ENCODE measurements at places on chromosomes 11 and 22.

- DNase-seq = no peak
Observed at GRCh38 chr11:123640029-123640428, 14.4 kb downstream of the SCN3B start.

DNA sequence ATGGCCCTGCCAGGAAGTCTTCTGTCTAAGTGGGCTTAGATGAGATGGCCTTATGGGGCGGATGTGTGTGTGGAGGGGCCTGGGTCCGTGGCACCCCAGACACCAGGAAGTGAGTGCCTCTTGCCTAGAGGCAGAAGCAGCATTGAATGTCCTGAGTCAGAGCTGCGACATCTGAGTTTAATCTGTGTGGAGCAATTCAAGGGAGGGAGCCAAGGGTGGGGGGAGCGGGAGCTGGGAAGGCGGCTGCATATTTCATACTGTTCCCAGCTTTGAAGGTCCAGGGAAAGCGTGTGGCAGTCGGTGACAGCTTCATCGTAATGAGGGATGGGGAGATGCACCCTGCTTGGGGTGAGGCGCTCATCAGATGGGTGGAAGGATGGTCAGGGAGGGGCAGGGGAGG is 73.5 kb upstream of the THY1 start:
- DNase-seq = no peak

DNA sequence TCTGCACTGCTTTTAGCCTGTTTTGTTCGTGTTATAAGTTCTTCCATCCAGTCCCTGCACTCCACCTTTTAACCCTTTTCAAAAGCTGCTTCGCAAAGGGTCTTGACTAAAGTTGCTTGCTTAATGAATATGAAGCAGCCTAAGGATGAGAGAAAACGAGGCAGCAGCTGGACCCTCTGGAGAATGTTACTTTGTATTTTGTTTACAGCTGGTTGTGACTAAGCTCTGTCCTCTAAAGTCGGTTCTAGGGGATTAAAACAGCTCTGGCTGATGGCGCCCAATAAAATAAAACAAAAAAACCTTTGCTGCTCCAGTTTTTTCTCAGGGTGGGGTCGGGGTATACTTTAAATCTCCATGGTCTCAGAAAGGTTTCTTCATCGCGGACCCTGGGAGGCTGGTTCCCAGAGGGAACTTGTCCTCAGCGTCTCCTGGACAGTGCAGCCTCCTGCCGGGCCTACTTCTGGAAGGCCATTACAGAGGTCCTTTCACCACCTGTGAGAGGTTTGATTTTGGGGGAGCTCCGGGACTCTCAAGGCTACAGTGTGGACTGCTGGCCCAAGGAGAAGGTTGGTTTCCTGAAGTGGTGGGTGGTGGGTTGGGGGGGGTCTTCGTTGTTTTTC is 836 bp upstream of the RBM4 start:
- no peak for DNase-seq

- DNase-seq = no peak
Observed at GRCh38 chr11:121958971-121959325, 157.1 kb downstream of the BLID start.

DNA sequence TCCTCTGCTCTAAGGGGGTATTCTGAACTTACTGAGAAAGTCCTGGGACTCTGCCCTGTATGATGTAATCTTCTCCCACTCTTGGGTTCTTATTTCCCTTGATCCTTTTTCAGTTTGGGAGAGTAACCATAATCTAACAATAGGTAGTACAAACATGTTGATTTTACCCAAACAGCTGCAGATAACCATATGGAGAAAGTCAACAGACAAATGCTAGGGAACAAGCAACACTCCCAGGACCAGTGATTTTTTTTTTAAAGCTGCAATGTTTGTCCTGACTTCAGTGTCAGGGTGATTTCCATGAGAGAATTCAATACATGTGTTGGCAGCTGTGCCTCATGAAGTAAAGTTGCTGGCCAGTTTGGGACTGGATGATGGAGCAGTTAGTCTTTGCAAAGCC is 156.5 kb downstream of the FCHSD2 start:
- no peak for DNase-seq

DNA sequence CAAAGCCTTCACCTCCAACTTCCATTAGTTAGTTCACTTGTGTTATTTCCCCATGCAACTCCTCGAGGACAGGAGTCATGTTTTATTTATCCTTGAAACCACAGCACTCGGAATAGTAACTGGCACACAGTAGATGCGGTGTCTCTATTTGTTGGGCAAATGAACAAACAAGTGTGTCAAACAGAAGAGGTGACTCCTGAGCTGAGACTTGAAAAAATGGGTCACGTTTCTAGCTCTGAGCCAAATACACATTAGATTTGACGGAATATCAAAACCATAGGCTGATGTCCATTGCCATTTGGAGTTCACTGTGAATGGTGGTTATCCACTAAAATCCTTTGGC is 68.9 kb downstream of the C11orf91 start:
- no peak for DNase-seq

GRCh38 chr11:11463405-11463804 is 110.4 kb upstream of the CSNK2A3 start:
- no peak for DNase-seq

DNA sequence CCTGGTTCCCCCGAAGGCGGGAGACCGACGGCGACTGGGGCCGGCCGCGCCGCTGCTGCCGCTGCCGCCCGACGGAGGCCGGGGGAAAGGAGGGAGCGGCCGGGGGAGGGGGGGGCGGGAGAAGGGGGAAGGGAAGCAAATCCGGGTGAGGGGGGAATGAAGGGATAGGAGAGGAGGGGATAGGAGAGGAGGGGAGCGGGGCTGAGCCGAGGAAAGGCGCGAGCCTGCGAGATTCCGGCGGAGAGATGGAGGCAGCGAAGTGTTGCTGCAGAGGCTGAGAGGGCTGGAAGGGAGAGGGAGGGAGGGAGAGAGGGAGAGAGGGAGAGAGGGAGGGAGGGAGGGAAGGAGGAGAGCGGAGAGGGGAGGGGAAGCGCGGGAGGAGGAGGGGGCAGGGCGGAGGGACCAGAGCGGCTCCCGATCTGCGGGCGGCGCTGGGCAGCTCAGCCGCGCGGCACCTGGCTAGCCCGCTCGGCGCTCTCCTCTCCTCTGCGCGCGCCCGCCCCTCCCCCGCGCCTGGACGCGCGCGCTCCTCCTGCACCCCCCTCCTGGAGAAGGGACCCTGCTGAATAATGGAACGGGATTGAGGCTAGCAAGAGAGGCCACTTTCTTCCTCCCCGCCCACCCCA is 52.3 kb downstream of the SLC22A12 start:
- no peak for DNase-seq

GRCh38 chr11:72391638-72392423 is 42.5 kb downstream of the CLPB start:
- no peak for DNase-seq

GRCh38 chr11:36411202-36411640 is 98.9 kb downstream of the TRAF6 start:
- DNase-seq = peak; percentile 30

DNA sequence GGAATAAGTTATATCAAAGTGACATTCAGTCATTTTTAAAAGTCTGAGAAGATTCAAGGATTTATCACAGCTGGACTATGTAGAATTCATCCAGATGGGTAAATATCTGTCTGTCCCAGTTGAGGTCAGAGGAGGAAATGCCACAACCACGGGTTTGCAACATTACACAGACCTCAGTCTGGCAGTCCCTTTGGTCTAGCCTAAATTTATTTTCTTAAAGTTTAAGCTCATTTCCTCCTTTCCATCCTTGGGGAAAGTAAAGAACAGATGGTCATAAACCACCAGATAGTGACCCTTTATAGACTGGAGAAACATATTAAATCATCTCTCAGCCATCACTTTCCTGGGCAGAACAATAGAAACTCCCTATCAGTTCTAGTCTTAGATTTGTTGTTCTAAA is 238.4 kb upstream of the DDI1 start:
- DNase-seq = no peak

DNA sequence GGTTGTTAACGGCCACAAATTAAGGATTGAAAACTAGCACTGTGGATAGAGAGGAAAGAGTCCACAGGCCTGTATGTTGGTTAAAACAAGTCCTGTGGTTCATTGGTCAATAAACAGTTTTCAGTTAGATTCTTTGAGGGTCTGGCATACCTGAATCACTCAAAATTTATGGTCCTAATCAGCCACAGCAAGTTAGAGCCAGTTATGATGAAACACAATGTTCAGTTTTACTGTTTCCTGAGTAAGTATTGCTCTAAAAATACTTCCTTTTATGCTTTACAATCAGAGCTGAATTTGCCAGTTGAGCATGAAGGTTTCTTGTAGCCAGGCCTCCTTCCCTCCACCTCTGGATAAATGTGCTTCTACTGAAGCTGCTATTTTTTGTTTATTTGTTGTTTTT is 12.9 kb upstream of the CAT start:
- DNase-seq = no peak

DNA sequence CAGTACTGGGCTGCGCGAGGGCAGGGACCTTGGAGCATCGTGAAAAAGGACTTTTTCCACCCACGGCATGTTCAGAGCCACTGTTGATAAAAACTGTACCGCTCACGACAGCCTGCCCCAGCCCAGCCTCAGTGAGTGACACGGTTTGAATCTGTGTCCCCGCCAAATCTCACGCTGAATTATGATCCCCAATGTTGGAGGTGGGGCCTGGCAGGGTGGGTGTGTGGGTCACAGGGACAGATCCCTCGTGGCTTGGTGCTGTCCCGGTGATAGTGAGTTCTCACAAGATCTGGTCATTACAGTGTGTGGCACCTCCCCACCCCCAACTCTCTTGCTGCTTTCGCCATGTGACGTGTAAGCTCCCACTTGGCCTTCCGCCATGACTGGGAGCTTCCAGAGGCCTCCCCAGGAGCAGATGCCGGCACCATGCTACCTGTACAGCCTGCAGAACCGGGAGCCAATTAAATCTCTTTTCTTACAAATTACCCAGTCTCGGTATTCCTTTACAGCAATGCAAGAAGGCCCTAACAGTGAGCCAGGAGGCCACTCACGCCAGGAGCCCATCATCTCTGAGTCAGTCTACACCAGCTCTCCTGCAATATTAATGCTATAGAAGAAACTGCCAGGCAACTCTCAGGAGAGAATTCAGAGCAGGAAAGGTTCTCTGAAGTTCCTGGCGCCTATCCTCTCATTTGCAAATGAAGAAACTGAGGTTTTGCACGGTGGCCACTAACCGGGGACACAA is 1.3 kb downstream of the TOLLIP start:
- DNase-seq = no peak

- DNase-seq = no peak
Observed at GRCh38 chr11:22339611-22340010, 1.4 kb downstream of the SLC17A6 start.

DNA sequence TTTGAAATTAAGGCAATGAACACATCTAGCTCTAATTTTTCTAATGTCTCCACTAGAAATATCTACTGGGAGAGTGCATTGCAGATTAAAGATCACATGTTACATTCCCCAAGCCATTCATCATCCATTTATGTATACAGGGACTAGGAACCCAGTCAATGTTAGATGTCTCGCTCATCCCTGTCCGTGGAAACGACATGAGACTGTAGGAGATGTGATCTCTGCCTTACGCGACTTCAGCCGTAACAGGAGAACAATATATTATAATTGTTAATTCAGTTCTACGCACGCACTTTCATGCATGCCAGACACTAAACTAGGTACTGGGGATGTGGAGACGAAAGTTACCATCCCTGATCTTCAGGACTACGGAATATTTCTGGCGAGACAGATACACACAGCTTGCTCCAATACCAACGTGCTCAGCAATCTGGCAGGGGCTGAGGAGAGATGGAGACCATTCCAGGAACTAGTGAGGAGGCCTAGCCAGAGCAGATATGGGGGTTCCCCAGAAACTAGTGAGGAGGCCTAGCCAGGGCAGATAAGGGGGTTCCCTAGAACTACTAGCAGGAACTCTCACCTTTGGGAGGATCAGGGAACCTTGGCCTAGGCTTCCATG is 706 bp downstream of the DCPS start:
- DNase-seq = no peak

DNA sequence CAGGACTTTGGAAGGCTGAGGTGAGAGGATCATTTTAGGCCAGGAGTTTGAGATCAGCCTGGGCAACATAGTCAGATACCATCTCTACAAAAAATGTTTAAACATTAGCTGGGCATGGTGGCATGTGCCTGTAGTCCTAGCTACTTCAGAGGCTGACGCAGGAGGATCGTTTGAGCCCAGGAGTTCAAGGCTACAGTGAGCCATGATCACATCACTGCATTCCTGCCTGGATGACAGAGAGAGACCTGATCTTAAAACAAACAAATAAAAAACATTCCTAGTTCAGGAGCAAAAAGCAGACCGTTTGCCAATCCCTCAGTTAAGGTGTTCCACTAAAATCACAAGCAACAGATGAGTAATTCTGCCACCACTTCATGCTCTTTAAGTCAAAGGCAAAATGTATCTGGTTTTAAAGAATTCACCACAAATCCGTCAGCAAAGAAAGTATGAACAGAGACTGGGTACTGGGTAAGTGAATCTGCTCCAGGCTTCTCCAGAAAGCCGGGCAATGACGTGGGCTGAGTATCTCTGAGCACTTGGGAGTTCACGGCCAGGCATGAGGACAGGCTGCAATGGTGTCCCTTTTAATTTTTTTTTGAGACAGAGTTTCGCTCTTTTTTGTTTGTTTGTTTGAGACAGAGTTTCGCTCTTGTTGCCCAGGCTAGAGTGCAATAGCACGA is 19.5 kb downstream of the CLTCL1 start:
- DNase-seq = no peak

DNA sequence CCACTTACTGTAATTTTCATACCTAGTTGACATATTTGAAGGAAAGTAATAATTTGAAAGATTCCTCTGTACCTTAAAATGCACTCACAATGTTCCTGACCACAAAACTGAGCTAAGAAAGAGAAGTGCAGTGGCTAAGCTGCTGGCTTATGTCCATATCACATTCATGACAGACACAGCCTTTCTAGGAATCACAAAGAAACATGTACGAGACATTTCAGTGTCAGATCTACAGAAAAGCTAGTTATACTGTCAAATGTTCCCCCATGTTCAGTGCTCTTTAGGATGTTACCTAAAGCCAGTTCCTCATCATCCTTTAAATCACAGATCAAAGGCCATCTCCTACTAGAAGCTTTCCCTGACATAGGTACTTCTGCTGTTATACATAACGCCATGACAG is 142.2 kb upstream of the C11orf58 start:
- DNase-seq = no peak

GRCh38 chr11:6660712-6661111 is 5.1 kb upstream of the DCHS1 start:
- DNase-seq = no peak

DNA sequence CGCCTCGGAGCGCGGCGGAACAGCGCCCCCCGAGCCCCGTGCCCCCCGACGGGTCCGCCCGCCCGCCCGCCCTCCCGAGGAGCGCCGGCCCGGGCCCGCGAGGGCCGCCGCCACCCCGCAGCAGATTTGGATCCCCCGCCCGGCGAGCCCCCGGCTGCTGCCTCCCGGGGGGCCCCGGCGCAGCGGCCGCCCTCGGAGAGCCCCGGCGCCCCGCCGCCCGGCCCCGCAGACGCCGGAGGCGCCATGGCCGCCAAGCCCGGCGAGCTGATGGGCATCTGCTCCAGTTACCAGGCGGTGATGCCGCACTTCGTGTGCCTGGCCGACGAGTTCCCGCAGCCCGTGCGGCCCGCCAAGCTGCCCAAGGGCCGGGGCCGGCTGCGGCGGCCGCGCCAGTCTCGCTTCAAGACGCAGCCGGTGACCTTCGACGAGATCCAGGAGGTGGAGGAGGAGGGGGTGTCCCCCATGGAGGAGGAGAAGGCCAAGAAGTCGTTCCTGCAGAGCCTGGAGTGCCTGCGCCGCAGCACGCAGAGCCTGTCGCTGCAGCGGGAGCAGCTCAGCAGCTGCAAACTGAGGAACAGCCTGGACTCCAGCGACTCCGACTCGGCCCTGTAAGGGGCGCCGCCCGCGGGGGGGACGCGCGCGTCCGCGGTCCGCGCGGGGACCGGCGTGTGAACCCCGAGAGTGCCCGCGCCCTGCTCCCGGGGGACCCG is 380 bp downstream of the C11orf96 start:
- no peak for DNase-seq

- DNase-seq = no peak
Observed at GRCh38 chr11:133900176-133901105, 55.1 kb upstream of the SPATA19 start.
